GM04504 (cell line): ENCODE measurements at places on chromosomes 1 and 21.

- DNase-seq = peak; percentile 40
These were observed 454.1 kb upstream of the USP24 start for GRCh38 chr1:55669293-55669692.

DNA sequence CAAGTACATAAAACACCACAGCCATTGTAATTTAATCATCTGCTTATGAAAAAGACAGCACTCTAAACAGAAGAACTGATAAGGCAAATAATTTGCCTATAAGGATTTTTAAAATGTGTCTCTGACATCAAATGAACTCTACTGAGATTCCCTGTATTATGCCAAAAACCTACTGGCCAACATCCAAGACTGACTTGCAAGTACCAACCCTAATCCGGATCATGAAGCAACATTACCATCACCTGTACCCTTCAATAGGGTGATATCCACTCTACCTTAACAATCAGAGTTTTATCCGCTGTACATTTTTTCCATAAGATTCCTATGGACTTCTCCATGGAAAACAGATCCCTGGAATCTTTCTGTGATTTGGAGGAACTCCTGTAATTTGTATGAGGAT is 4.6 kb downstream of the RGS7 start:
- no peak for DNase-seq

DNA sequence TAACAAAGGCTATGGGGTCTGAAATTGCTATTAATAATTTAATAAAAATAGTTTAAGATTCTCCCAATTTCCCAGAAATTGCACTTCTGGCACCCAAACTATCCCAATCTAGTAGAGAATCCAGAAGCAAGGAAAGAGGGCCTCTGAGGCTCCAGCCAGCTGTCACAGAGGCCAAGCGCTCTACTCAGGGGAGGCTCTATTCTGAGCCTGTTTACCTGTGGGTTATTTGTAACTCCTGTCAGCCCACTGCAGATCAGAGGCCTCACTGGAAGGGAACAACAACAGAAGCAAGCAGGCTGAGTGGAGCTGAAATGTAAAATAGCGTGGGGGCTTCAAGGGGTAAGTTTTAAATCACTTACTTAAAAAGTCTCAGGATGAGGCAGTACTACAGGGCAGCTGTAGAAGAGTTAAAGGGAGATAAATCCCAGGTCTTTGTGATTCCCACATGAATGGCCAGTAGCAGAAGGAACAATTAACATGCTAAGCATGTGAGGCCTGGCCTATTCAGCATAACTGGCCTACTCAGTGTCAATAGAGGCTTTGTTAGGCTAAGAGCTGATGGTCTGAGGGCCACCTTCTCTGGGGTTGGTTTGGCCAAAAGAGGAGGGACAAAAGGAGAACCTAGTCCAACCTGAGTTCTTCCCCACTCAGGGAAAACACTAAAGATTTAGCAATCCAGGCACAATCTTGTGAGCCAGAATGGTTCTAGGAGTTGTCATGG is 12.8 kb downstream of the ZNF687 start:
- no peak for DNase-seq

DNA sequence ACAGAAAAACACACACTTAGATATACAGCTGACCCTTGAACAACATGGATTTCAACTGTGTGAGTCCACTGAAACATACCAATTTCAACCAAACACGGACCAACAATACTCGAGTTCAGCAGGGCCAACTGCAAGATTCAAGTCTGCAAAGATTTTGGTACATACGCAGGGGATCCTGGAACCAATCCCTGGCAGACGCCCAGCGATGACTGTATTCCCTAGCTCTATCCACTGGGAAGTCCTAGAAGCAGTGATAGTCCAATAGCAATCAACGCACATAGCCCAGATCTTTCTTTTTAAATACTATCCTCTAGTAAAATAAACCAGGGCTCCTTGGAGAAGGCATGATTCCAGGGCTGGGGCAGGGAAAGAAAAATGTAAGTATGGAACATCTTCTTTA is 9.0 kb downstream of the DDX59 start:
- no peak for DNase-seq

DNA sequence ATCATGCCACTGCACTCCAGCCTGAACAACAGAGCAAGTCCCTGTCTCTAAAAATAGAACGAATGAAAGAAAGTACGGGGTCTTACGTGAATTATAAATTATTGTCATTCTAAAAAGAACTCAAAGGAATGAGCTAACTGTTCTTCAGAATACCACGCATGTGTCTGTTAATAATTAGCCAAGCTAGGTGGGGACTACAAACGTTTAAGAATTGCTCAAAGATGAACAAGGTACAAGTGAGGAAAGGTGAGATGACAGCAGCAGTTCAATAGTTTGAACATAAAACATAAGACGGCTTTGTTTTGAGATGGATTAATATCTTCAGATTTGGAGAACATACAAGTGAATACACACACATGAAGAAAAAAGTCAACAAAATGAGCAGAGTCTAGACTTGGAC is 79.6 kb downstream of the UBR4 start:
- DNase-seq = no peak

GRCh38 chr21:32940079-32941014 is 85.4 kb upstream of the OLIG2 start:
- DNase-seq = no peak

- peak; percentile 51 for DNase-seq
These were observed 22.8 kb downstream of the TMEM50A start for GRCh38 chr1:25360596-25361581.

GRCh38 chr21:29072873-29073221 is 601 bp downstream of the CCT8 start:
- no peak for DNase-seq

DNA sequence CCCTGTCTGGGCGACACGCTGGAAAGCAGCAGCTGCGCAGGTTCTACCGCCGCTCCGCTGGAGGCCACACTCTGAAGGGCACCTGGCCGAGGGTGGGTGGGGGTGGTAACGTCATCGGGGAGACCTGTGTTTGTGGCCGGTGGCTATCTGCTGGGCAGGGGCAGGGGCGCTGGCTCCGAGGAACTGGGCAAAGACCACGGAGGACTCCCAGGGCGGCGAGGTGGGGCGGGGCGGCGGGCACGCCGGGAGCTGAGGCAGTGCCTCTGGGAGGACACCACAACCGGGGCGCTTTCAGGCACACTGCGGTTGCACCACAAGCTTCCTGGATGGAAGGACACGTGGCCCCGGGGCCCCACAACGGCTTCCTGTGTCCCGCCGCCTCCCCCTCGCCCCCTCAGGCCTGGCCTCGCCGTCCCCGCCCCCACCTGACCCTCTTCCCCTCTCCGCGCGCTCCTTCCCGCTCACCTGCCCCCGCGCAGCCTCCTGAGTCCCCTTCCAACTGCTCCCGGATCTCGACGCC is 3.3 kb upstream of the DENND2D start:
- DNase-seq = no peak

- no peak for DNase-seq
These were observed 42.1 kb downstream of the NCF2 start for GRCh38 chr1:183548116-183548515.

DNA sequence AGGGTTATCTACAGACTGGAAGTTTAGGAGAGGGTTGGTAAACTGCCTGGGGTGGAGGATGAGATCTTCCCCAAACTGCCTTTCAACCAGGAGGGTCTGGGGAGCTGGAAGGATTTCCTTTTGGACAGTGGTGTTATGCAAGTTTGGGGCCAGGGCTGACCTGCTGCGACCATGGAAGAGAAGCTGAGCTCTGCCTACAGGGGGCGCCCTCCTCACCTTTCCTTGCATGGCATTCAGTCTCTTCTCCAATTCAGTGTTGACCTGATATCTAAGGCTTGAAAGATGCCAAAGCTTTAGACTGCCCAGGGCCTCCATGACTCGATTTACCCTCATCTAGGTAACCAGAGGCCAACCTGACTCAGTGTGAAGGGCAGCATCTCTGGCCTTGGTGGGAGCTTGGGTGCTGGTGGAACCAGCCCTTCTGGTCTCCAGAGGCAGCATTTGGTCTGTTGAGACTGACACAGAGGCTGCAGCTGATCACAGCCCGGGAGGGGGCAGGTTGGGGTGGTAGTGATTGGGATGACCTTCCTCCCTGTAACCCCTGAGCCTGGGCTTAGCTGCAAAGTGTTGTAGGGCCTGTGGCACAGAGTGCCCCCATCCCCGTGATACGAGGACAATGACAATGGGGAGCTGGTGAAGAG is 170.0 kb downstream of the GRIK3 start:
- no peak for DNase-seq

- DNase-seq = no peak
These were observed 25.0 kb upstream of the CACYBP start for GRCh38 chr1:174974711-174975119.
